ENCODE measurements at places on chromosomes 12 and 14. TPM values are rescaled to one million over a fixed set of nuclear protein-coding genes. Genes with fewer than 3 reads are reported as not detected.

DNA sequence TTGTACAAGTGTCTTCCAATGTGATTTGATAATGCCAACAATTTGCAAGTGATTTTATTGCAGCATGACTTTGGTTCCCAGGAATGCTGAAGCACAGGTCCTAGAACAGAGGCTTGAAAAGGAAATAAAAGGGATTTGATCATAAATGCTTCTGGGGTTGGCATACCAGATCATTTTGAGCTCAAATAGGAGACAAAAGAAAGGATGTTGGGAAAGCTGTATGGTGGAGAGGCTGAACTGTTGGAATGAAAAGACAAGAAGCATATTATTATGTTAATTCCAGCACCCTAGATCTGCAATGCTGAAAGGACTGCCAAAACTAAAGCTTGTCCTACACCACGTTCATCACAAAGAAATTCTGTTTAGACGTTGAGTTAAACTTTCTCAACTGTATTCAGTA is 143.1 kb downstream of the BICD1 start:
- no peak for DNase-seq

GRCh38 chr12:65556676-65557437 is 267.4 kb upstream of the HMGA2 start:
- peak; percentile 66 for DNase-seq

- DNase-seq, result no peak
Observed at GRCh38 chr12:83388551-83388950, 701.8 kb downstream of the TMTC2 start.

GRCh38 chr12:110917961-110918360 is 2.4 kb downstream of the MYL2 start:
- no peak for DNase-seq

DNA sequence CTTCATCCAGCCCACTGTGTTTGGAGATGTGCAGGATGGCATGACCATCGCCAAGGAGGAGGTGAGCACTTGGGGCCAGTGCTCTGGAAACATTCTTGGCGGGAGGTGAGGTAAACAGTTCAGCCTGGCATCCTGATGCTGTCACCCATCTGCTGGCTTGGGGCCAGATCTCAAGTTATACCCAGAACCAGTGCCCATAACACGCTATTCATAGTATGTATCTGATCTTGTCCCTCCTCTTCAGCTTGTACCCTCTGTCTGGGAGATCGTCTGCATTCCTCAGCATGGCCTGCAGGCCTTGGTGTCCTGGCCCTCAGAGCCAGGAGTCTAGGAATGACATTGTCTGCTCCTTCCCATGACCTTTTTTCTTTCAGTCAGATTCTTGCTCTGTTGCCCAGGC is 31.4 kb downstream of the ALDH2 start:
- DNase-seq, result no peak

DNA sequence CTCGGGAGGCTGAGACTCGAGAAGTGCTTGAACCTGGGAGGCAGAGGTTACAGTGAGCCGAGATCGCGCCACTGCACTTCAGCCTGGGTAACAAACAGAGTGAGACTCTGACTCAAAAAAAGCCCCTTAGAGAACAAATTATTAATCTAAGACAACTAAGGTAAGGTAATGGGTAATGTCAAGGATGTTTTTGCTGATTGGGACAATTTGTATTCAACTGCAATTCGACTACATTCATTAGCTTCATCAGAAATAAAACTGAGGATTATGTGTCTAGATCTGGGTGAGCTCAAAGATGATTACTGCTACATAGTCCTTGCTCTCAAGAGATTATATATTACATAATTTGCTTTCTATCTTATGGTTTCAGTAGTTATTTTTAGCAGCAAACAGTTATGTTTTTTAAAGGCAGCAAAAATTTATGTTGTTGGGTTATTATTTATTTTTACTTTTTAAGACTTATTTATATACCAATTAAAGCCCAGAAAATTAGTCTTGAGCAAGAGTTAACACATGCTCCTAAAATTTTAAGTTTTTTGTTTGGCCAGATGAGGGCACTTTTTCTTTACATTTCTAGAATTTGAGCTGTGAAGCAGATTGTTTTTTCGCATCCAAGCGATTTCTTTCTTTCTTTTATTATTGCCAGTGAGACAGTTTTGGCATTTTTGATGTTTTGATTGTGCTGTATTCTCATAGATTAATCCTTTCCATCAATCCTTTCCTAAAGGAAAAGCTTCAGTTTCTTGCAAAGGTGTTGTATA is 52.3 kb downstream of the PLEKHA5 start:
- no peak for DNase-seq

- DNase-seq, result no peak
Observed at GRCh38 chr12:128661226-128661569, 162.6 kb downstream of the SLC15A4 start.

DNA sequence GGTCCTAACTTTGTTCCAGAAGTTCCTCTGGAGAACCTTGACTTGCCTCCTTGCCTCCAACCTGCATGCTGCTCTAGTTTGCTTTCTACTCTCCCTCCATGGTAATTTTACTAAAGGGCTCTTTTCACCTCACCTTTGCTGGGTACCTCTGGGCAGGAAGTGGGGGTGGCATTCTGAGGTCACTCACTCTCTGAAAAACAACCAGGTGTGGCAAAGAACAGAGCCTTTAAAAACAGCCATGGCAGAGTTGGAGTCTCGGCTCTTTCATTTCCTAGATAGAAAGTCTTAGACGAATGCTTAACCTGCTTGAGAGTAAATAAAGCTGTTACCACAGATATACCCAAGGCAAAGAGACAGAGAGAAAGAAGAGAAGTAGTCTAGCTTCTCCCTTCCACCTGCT is 827.9 kb downstream of the BCL11B start:
- DNase-seq, result no peak

The LIN52 gene
- 13.1 TPM for total RNA-seq

DNA sequence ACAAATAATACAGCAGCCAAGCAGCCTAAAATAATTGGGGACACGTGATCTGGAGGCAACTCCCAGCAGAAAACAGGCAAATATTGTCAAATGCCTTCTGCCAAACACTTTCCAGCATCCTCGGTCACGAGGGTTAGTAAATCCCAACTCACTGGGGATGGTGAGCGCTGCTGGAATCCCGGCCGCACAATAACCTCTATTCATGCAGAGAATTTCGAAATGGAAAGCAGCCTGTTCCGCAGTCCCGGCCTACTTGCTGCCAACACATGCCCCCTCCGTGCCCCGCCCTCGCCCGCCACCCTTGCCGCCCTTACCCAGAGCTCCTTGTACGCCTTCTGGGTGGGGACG is 62.2 kb downstream of the RFX4 start:
- no peak for DNase-seq

The CPNE6 gene
- not detected for total RNA-seq

The IL26 gene
- not detected for total RNA-seq

- DNase-seq, result no peak
Observed at GRCh38 chr14:83170165-83170564, 1636.5 kb upstream of the SEL1L start.

GRCh38 chr12:60666895-60667294 is 1071.1 kb downstream of the SLC16A7 start:
- no peak for DNase-seq

DNA sequence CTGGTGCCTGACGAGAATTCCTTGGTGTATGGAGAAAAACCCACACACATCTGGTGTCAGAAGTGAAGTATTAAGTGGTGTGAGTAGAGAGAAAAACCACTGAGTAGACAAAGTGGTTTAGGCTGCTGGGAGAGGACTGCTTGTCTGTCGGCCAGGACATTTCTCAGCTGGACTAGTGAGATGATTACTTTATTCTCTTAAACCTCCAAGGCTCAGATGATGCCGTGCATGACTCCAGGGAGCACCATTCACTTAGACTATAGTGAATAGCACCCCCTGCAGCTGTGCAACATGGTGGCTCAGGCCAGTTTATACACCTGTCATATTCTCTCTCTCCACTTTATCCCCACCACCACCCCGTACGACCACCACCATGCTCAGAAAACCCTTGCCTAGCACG is 28.5 kb upstream of the NFYB start:
- DNase-seq, result no peak

DNA sequence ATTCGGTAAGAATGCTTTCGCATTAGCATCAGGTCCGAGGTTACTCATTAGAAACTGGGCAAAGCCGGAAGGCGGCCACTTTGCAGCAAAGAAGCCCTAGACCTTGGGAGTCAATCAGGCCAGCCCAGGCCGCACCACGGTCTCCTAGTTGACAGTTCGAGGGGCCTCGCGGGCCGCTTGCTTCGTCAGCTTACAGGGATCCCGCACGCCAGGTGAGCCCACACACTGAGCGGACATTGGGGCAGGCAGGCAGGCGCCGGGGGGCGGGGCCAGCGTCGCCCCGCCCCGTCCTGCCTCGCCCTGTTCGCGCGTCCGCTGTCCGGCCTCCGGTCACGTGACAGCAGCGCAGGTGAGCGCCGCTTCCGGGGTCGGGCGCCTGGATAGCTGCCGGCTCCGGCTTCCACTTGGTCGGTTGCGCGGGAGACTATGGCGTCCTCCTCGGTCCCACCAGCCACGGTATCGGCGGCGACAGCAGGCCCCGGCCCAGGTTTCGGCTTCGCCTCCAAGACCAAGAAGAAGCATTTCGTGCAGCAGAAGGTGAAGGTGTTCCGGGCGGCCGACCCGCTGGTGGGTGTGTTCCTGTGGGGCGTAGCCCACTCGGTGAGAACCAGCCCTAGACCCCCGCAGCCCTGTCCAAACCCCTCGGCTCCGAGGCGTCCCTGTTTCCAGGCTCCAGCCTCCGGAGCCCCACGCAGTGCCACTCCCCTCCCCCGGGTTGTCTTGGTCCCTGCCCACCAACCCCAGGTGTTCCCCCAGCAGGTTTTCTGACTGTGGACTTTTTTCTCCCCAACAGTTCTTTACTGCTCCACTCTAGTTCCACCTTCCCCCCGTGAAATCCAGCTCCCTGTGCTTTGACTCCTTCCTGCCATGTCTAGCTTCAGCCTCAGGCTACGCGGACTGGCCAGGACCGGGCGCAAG is at the start of gene PIP4K2C:
Gene PIP4K2C, plus strand, starts transcription at position 329 of the 918 bp plus-strand sequence. Its CDS starts 98 bp downstream, at position 427.
- DNase-seq, result peak; percentile 89

DNA sequence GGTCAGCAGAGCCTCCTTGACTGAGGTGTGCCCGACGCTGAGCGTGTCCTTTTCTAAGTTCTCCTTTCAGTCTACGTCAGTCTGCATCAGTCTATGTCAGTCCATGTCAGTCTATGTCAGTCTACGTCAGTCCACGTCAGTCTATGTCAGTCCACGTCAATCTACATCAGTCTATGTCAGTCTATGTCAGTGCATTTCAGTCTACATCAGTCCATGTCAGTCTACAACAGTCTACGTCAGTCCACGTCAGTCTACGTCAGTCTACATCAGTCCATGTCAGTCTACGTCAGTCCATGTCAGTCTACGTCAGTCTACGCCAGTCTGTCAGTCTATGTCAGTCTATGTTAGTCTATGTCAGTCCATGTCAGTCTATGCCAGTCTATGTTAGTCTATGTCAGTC is 15.9 kb downstream of the EIF5 start:
- no peak for DNase-seq

The ISM2 gene
- total RNA-seq, result 0.30 TPM

- no peak for DNase-seq
Observed at GRCh38 chr12:32444895-32445294, 45.5 kb downstream of the FGD4 start.

The DCP1B gene
- 18.0 TPM for total RNA-seq

- no peak for DNase-seq
Observed at GRCh38 chr12:29617407-29617803, 119.9 kb upstream of the OVCH1 start.

DNA sequence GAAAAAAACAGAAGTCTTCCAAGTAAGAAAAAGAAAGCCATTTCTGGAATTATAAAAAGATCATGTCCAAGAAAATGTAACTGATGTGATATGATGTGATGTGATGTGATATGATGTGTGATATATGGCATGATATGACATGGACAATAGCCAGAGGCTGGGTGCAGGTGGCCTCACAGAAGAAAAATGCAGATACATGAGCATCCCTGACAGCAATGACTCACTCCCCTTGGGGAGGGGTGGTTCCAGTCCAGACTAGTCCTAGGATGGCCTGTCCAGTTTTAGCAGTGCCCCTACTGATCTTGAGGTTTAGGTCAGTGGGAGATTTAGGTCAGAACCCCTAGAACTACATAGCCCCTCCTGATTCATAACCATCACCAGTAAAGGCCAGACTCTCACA is 3.5 kb upstream of the RHOJ start:
- no peak for DNase-seq

The ARHGDIB gene
- 514 TPM for total RNA-seq

- no peak for DNase-seq
Observed at GRCh38 chr12:52693261-52693660, 10.1 kb downstream of the KRT77 start.

DNA sequence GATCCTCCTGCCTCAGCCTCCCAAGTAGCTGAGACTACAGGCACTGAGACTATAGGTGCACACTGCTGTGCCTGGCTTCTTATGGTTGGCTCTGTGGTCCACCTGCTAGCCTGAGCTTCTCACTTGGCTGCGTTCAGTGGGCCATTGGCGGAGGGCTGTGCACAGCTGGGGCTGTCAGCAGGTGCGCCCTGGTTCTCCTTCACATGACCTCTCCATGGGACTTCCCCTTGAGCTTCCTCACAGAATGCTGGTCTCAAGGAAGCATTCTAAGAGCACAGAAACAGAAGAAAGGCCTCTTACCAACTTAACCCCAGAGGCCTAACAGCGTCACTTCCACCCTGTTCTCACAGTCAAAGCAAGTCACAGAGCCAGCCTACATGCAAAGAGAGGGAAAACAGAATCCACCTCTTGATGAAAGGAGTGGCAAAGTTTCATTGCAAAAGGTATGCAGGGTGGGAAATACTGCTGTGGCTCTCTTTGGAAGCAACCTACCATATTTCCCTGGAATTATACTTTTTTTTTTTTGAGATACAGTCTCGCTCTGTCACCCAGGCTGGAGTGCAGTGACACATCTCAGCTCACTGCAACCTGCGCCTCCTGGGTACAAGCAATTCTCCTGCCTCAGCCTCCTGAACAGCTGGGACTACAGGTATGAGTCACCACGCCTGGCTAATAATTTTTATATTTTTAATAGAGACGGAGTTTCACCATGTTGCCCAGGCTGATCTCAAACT is 9.3 kb downstream of the RILPL2 start:
- DNase-seq, result peak; percentile 94

DNA sequence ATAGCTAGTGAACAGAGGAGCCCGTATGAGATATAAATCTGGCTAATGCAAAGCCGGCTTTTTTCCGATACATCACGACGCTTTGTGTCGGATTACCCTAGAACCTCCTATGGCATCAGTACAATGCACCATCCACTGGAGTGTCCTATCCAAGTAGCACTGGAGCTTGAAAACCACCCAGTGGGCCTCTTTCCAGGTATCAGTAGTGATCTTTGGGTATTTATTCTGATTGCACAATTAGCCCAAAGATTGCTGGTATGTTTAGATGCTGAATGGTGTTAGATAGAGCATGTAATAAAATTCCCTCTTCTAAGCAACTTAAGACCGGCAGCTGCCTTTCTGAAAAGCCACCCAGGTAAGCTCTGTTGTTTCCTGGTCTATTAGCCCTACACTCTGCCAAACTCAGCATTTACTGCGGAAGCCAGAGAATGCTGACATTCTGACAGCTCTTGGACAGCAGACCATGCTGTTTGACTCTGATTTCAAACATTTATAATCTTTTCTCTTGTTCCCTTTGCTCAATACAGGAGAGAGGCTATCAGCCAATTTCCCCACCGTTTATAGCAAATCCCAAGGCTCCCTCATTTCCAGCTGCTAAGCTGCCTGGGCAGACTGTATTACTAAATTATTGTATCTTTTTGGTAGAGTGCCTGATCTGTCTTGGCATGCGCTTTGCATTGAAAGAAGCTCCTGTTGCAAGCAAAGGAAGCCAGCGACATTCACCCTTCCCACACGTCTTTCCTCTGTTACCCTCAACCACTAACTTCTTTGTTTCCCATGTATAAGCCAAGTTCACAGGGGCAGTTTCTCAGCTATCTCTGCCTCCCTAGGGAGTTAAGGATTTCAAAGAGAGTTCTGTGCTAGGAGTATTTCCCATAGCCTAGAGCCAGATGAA is 388.3 kb upstream of the GARIN6 start:
- DNase-seq, result no peak

- no peak for DNase-seq
Observed at GRCh38 chr14:69755296-69755695, 11.6 kb upstream of the SRSF5 start.

Measured in B cell (primary cell).